ENCODE measurements at places on chromosomes 4 and X.

- DNase-seq = no peak
These were observed 15.4 kb upstream of the OCIAD1 start for GRCh38 chr4:48815483-48815882.

DNA sequence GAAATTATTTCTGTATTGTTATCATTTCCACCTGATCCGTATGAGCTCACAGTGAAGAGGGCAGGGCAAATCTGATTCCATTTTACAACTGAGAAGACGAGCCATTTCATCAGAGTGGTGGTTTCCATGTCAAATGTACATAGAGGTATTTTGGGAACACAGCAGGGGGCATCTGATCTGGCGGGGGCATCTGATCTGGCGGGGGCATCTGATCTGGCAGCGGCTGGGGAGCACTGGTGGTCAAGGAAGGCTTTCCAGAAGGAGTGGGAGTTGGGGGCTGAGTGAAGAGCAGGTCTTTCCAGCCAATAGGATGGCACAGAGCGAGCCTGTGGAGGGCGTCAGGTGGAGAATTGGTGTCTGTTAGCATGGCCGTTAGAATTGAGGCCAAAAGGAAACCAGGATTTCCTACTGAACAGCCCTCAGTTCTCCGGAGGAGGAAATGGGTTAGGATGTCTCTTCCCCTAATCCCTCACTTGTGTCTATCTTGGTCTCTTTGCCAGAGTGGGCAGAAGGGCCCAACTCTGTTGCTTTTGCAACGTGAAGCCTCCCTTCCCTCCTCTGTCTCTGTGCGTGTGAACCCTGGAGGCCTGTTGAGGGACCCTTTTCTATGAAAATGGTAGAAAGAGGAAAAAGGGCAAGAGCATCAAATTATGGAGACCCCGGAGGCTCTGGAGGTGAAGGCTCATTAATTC, 41.3 kb downstream of the RHOH start:
- DNase-seq = peak; percentile 51

DNA sequence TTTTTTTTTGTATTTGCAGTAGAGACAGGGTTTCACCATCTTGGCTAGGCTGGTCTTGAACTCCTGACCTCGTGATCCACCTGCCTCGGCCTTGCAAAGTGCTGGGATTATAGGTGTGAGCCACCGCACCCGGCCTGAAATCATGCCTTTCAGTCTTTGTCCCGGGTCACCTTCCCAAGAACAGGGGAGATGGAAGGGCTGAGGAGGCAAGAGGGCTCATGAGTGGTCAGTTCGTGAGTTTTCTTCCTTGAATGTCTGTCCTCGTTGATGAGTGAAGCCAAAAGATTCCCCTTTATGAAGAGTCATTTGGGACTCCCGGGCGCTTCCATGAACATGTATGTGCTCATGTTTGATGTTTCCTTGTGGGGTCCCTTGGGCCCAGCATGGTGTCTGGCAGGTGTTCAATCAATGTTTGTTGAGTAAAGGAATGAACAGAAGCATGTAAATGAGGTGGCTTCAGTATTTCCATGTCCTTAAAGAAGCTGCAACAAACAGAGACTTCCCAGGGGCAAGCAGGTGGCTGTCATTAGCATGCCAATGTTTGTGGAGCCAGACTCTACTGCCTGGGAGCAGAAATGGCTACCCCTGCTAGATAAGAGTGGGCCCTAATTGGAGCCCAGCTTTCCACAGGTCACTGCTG, 3.4 kb upstream of the SEPTIN6 start:
- DNase-seq = no peak

DNA sequence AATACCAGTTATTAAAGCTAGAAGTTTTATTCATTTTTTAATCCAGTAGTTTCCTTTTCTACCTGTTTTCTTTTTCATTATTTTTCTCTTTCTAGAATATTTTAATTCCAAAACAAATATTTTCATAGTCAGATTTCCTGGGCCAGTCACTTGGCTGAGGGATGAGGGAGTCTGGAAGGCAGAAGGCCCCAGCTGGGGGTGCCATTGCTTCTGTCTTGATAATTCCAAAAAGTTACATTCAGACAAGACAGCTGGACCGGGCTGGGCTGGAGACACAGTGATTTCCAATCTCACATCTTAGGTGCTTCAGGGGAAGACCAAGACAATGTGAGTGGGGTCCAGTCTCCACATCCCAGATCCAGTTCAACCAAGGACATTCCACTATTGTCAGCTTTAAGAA, 263.5 kb downstream of the TMA16 start:
- DNase-seq = no peak

GRCh38 chr4:78293348-78293747, 236.2 kb downstream of the FRAS1 start:
- no peak for DNase-seq

- DNase-seq = no peak
These were observed 41.0 kb downstream of the TFDP3 start for GRCh38 chrX:133177202-133177601.

DNA sequence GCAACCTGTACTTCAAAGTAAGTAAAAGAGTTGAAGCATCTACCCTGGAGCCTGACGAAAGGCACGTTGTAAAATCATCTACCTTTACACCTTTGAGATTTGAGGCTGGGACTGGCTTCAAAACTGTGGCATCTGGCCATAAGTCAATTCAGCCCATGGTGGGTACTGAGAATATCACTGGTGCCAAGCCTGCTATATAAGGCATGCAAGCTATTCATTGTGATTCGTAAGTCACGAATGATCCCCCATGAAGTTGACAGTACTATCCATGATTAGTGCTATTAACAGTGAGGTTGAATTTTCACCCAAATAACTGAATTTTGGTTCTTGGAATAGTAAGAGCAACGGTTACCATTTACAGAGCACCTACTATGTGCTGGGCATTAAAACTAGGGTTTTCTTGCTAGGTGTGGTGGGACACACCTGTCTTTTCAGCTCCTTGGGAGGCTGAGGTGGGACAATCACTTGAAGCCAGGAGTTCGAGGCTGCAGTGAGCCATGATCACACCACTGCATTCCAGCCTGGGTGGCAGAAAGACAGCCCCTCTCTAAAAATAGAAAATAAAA, 39.8 kb downstream of the IRF2 start:
- no peak for DNase-seq

DNA sequence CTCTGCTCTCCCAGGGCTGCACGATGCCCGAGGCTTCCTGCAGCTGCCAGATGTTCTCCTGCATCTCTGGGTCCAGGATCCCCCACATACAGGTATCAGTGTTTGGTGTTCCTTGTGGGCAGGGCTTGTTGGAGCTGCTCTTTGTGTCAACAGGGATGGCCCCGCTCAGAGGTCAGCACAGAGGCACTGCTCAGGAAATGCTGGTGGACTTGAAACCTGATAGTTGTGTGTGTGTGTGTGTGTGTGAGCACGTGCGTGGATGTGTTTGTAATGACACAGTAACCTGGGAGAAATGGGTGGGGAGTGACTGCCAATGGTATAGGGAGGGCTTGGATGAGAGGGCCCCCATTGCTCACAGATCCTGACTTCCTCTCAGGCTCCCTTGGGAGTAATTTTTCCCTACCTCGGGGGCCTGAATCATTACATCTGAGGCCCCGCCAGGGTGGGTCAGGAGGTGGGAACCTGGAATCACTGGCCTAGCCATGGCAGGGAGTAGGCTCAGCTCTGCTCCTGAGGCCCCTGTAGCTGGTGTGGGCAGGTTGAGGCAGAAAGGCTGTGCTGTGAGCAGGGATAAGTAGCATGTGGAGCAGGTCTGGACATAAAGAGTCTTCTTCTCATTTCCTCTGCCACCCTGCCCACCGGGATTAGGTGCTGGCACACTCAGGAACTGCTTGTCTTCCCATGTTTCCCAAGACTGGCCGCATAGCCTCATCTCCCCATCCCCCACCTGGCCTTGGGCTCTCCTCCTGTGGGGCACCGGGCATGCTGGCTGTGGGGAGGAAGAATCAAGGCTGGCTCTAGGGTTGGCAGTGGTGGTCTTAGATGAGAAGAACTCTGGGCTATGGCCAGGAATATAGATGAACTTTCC, 2.5 kb upstream of the EFNB1 start:
- peak; percentile 14 for DNase-seq

- DNase-seq = no peak
These were observed 74.1 kb upstream of the PPP3CA start for GRCh38 chr4:101421386-101421785.

GRCh38 chr4:6695660-6696610, 2.3 kb downstream of the S100P start:
- DNase-seq = peak; percentile 60

- DNase-seq = no peak
These were observed 30.6 kb downstream of the PDK3 start for GRCh38 chrX:24495700-24496099.

DNA sequence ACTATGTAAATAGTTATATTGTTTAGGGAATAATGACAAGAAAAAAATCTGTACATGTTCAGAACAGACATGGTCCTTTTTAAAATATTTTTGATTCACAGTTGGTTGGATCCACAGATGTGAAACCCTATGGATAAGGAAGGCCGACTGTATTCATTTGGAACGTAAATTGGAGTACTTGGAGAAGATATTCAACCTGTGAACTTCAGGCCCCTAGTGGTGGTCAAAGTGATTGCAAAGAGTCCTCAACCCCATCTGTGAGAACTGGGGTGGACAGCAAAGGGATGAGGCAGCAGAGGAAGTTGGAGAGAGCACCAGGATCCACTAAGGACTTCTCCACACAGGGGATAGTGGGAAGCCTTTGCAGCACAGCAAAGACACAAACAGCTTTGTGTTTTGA, 6.2 kb upstream of the CXCL13 start:
- no peak for DNase-seq

GRCh38 chrX:30577362-30577991, at the start of gene TASL:
TASL (minus strand) TSS chrX:30577766; CDS start chrX:30560355, 17,411 bp downstream.
- no peak for DNase-seq

GRCh38 chrX:16239211-16239610, 71.9 kb downstream of the MAGEB17 start:
- no peak for DNase-seq

DNA sequence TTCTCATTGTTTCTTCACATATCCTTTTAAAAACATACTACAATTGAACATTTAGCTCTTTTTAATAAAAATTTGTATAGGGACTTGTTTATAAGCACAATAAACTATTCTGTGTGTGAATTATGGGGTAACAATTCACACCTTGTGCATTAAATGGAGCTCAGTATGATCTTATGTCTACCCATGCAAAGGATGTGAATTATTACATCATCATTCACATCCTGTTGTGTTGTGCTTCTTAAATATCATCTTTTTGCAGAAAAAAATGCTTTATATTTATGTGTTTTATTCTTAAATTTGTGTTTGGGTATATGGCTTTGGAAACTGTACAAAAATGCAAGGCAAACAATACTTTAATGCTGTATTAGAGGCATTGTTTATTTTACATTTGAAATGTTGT, 96.7 kb upstream of the PABPC4L start:
- DNase-seq = no peak

DNA sequence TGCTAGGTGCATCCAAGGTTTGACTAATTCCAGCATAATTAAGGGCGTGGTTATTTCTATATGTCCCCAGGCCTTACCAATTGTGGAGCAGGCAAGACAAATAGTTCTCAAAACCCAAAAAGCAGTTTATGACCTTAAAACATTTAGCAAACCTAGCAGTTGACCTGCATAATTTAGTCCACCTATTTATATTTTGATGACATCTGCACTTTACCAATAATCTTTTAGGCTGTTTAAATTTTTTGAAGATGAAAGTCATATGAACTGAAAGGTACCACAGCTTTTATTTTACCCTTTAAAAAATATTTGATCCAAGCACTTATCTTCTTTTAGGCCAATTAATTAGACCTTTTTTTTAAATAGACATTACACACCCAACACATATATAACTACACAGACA, 9.8 kb upstream of the ASIC5 start:
- no peak for DNase-seq

GRCh38 chrX:123190096-123190495, 6.0 kb downstream of the GRIA3 start:
- DNase-seq = no peak

GRCh38 chrX:10591363-10592335, 28.7 kb downstream of the MID1 start:
- no peak for DNase-seq

Measured in activated T-cell treated with anti-CD3 and anti-CD28 coated beads, Interleukin-2, amount 50 U/mL, for 1 hour (primary cell).